ENCODE measurements at places on chromosomes 12 and 14.

- no peak for DNase-seq
Measured at GRCh38 chr12:118984161-118984943, 3.0 kb downstream of the SRRM4 start.

DNA sequence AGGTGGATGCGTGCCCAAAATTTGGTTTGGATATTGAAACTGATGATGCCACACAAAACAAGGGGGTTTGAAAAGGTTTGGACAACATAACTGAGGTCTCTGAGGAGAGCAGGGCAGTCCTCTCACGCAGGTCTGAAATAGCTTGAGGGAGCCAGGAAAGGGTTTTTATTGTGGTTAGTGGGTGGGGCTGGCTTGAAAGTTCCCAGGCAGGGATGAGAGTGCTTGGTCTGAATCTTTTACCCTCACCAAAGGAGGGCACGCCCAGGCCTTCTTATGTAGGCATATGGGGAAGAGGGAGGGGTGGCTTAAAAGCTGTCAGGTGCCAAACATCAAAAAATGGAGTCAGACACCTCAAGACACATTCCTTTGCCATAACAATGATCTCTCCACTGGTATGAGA lies 493.1 kb upstream of the CCDC196 start:
- no peak for DNase-seq

DNA sequence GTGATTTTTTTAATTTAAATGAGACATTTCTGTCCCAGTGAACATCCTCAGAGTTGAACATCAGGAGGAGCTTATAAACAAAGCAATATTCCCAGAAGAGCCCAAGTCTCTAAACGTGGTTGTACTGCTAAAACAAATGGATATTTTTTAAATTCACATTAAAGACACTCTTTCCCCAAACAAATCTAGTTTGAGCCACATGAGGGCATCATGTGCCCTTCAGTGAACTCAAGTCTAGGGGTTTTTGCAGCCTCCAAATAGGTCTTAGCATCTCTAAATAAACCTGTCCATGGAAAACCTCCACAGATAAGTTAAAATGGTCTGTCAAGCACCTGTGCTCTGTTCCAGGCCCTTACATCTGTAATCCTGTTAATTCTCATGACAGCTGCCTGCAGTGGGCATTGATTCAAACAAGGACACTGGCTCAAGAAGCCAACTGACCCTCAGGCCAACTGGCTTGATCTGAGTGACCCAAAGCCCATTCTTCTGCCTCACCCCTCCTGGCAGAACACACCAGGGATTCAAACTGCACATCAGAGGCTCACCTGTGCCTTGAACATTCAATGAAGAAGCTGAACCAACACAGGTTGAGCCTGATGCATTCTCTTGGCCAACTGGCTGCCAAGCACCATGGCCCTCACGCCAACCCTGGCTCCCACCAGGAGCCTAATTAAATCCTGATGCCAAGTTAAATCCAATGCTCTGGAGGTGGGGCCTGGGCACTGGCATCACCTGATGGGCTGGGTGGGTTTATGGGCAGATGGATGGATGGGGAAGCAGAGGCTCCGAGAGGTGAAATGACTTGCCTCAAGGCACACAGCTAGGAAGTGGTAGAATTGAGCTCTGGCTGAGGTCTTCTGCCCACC lies 8.6 kb downstream of the ISCU start:
- no peak for DNase-seq

- DNase-seq: no peak
Measured at GRCh38 chr12:3172124-3173007, 95.2 kb downstream of the TSPAN9 start.

DNA sequence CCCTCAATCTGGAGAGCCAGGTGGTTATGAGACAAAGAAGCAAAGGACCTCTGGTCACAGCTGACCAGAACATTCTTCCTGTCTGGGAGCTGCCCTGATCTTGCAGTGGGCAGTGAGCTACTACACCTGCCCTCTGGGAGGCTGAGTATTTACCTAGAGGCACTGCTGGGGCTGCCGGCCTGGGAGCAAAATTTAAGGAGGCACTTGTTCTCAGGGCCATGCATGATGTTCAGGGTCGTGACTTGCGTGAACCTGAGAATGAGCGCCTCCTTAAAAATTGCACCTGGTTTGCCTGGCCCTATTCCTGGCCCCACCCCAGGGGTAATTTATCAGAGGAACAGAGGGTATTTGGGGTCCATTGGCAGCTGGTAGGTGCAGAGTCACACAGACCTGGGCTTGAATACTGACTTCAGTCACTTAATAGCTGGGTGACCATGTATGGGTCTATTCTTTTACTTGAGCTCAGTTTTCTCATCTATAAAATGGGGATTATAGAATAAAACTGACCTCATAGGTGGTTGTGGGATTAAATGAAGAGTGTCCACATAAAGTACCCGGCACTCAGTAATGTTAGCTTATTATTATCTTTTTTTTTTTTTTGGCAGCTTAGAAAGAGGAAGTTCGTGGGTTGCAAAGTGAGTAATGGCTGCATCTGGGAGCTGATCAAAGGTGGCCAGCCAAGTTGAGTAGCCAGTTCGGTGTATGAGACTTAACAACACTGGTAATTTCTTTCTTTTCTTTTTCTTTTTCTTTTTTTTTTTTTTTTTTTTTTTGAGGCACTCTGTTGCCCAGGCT lies 107.4 kb upstream of the MED13L start:
- no peak for DNase-seq

GRCh38 chr14:92585981-92586937 lies 72.7 kb downstream of the RIN3 start:
- DNase-seq: no peak

DNA sequence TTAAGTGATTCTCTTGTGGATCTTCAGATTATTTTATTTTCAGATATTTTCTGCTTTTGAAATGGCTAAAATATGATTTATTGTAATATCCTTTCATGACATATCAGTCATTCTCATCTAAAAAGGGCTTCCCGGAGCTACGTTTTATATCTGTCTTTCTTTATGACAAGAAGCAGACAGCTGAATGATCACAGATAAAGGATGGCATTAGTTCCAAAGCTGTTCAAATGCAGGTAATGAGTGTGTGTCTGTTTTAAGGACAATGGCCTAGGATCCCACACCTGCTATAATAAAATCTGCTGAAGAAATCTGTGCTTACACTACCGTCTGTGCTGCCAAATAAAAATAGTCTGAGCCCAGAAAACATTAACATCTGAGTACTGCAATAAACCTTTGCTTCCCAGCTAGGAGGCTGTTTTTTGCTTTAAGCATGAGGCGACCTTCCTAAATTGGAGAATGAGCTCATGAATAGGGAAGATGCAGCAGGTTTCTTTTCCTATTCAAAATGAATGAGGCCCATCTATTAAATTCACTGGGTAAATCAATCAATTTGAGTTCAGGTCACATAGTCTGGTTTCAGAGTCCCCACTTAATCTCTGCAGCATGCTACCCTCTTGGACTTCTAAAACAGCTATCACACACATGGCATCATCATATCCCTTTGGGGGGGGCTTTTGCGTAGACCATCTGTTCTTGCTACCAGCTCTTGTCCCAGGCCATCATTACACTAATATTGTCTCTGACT lies 498.5 kb downstream of the NELL2 start:
- DNase-seq: no peak

- no peak for DNase-seq
Measured at GRCh38 chr12:88994971-88995370, 357.3 kb downstream of the DUSP6 start.

- DNase-seq: no peak
Measured at GRCh38 chr14:105979446-105979845, 453.1 kb downstream of the TMEM121 start.

DNA sequence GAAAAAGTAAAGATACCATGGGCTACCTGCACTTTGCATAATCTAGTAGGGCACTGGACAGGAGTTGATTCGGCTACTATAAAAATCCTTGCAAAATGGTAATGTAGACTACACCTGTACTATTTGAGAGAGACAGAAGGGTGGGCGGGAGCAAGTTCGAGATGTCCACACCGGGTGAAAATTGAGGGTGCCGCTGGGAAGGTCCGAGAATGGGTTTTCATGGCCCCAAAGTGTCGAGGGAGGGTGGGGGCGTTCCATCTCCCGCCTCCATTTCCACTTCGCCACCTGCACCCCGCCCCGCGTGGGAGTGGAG lies 648 bp downstream of the SNX6 start:
- DNase-seq: no peak

DNA sequence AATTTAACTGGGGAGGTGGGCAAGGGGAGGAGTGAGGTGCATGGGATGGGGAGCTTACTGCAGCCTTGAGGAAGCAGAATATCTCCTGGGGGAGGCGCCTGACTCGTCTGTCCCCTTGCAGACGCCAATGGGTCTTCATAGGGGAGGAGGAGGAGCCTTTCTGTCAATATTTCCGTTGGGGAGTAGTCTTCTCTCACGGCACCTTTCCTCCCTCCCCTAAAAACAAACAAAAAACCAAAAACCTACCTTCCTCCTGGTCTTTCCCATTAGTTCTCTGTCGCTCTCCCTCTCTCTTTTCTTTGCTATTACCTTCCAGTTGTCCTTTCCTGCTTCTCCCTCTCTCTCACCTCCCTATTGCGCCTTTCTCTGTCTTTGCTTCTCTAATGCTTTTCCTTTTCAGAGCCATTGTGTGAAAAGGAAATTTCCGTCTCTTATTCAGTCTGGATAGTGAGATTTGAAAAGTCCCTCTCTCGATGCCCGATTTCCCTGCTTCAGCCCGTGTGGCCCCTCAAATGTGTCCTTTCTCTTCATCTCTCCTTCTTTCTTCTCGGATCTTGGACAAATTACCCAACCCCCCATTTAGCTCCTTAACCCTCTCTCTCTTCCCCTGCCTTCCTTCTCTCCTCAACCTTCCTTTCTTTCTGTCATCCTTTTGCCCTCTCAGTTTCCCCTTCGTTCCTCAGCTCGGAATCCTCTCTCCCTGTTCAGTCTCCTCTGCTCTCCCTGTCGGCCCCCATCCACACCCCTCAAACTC lies 5.9 kb downstream of the GPR84 start:
- DNase-seq: no peak

DNA sequence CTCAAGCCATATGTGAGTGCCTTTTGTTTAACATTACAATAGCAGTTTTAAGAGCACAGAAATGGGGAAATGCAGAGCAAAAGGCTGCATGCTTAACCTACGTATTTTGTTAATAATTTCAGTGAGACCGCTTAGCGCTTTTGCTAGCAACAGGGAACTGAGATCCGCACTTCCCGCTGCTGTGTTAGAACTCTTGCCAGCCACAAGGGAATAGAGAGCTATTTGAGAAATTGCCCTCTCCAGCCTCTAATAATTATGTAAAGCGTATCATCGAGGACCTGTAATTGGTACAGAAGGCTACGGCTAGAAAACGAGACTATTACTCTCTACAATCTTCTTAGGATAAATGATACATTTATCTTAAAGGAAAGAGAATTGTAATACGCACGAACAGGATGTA lies 205.2 kb upstream of the GRIP1 start:
- DNase-seq: no peak

- no peak for DNase-seq
Measured at GRCh38 chr14:101249676-101250036, 311.6 kb upstream of the DIO3 start.

Measured in nephron progenitor cell (in vitro differentiated cells).